Naive thymus-derived CD4-positive, alpha-beta T cell (primary cell): ENCODE measurements at places on chromosomes 12 and 14. TPM values are rescaled to one million over a fixed set of nuclear protein-coding genes. Genes with fewer than 3 reads are reported as not detected.

GRCh38 chr14:95575840-95576473 is 41.1 kb downstream of the GLRX5 start:
- DNase-seq, result no peak

GRCh38 chr14:32908196-32909084 is 30.2 kb upstream of the NPAS3 start:
- DNase-seq, result no peak

- DNase-seq, result no peak
These were observed 3.7 kb upstream of the DHRS4L2 start for GRCh38 chr14:23984891-23985602.

DNA sequence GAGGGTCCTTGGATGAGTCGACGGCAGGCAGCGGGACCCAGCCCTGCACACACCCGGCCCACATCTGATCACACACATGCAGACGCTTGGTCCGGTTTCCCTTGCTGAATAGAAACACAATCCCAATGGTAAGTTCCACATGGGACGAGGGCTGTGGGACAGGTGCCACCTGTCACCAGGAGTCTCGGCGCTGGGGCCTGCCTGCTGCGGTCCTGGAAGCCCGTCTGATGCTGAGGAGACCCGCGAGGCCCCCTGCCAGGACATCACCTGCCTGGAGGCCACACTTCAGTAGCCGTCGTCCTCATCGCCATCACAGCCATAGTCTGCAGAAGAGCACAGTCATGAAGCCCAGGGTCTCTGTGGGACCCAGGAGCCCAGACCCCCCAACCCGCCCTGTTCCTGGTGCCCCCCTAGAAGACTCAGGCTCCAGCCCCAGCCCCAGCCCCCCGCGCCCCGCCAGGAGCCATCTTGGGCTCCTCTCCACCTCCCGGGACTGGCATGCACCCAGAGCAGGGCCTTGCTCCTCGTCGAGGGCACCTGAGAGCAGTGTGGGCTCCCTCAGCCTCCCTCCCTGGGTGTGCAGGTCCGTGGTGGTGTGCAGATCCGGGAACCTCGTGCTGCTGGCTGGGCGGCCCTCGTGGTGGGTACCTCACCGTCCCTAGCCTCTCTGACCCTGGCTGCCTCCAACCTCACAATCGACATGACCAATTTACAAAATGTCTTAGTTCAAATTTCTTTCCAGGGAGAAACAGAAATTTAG is 29.3 kb upstream of the NUDT14 start:
- no peak for DNase-seq

The FOXN4 gene
- not detected in 2 replicates for total RNA-seq
